Stimulated activated CD8-positive, alpha-beta memory T cell treated with anti-CD3 and anti-CD28 coated beads, Interleukin-4, amount 100 ng/mL, for 4 hours (primary cell): ENCODE measurements at places on chromosomes 7 and 10.

GRCh38 chr10:86872757-86873156 is 84.7 kb downstream of the MMRN2 start:
- no peak for DNase-seq

- DNase-seq: no peak
These were observed 355.6 kb downstream of the RNLS start for GRCh38 chr10:88227342-88228018.

- DNase-seq: no peak
These were observed 14.8 kb downstream of the USP54 start for GRCh38 chr10:73576178-73576889.

DNA sequence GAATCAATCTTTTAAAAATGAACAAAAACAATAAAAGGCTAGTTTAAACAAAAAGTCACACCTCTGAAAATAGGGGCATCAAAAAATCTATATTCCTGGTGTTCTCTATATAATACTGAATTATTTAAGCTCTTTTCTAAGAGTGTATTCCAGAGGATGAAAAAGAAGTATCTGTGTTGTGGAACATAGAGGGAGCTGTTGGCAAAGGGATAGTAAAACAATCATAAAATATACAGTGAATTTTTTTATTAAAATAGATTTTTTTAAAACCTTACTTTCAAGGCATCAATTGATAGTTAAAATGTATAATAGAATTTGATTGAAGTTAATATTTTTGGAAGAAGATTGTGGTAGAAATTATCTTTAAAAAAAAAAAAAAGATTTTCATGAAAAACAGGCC is 1409.1 kb upstream of the CELF2 start:
- no peak for DNase-seq

- DNase-seq: no peak
These were observed 34.5 kb upstream of the RBM20 start for GRCh38 chr10:110609605-110610004.

DNA sequence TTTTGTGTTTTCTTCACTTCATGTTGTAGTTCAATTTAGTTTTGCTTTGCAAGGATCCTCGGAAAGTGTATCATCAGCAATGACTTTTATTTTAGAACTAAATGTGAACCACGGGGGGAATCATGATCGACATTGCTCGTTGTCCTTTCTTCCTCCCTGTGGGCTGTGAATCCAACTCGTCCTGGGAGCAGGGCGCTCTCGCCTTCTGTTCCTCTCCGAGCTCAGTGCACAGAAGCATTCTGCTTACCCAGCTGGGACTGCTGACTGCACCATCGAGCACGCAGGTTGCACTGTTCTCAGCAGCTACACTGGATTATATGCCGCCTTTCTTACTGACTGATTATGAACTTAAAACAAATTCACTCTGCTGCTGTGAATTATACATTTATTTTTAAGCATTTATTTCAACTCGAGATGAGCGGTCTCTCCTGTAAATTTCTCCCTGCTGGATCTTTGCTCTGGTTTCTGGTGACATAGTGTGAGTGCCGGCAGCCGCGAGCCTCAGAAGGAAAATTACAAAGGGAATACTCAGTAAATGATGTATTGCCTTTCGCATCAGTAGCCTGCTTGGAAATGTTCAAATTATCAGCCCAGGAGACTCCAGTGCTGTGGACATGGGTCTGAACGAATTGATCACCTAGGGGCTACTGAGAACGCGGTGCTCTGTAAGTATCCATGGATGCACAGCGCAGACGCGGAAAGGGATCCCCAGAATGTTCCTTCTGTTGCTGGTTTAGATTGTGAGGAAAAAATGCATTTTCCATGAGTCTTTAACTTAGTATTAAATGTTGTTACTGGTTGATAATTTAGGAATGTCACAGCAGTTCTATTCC is 92.6 kb downstream of the PTPRE start:
- DNase-seq: no peak

DNA sequence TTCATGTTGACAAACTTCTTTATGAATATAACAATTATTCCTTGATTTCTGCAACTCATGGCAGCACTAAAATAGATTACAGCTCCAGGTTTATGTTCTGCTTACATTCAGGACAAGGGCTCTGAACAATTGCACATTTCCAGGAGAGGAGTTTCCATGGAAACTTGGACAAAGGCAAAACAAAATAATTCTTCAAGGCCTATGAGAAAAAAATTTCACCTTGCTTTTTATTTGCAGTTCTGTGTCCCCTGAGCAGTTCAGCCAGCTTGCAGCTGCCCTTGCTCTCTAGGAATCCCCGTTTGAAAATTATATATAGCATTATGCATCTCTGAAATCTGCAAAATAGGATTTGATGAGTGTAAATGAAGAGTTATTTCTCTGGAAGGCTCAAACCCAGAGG is 71.7 kb downstream of the ARL4A start:
- DNase-seq: no peak

- DNase-seq: no peak
These were observed 121.2 kb downstream of the FAM107B start for GRCh38 chr10:14653271-14654161.
